MCF 10A (cell line): ENCODE measurements at places on chromosomes 1 and 21. TPM values are rescaled to one million over a fixed set of nuclear protein-coding genes. Genes with fewer than 3 reads are reported as not detected.
A peak's percentile ranks its signal among the peaks of the same experiment; 100 is the strongest.

DNA sequence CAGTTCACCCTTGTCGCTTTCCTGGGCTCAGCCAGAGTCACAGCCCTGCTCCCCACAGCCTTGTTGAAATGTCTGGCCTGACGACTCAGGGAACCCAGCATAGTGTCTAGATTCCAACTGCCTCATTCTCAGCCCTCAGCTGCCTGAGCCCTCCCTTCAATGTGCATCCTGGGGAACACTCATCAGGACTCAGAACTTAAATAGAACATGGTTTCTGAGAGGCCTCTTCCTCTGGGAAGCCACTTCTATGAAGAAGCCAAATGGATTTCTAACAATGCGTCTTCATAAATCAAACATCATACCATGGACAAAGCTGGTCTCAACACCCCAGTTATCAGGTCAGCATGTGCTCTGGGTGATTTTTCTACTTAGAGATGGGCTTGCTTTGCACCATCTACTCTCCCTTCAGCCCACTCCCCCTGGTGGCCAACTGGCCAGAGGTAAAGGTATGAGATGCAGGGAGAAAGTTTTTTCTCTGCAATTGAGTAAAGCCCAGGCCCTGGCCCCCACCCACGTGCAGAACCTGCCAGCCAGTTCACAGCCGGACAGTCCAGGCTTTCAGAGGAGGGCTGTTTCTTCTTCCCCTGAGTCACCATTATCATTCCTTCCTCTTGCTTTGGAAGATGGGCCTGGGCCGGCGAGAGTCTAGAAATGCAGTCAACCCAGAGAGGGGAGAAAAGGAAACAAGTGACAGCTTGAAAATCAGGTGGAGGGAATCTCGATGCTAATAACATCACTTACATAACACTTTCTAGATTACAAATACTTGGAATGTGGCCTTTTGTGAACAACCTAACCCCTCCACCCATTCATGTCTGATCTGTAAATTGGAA lies 32.1 kb downstream of the CD244 start:
- no peaks in the 10 kb centered on the region for H3K36me3 ChIP-seq
- peak; percentile 85 for DNase-seq
- H3K27ac ChIP-seq: no peak overlapping the region
- no peaks in the 10 kb centered on the region for H3K27me3 ChIP-seq
- no peak overlapping the region for H3K4me3 ChIP-seq

DNA sequence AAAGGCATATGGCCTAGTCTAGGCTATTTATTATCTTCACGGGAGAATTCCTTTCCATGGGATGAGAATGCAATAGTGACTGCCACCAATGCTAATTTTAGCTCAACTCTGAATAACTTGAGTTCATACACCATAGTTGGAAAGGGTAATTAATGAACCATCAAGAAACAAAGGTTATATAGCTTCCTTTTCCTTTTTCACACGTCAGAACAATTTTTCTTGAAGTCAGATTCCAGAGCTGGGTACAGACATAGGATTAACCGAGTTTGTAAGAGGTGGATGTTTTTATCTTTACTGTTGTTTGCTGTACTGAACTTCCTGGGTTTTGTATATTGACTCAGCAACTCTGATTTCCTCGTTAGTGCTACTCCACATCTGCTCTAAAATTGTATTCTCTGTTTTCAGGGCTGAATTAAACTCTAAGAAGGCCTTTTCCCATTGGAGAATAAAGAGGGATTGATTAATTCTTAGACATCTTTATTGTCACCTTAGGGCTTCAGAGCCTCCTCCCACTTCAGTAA lies 262.0 kb downstream of the NUF2 start:
- H3K27ac ChIP-seq: no peak overlapping the region
- H3K27me3 ChIP-seq: no peaks in the 10 kb centered on the region
- H3K36me3 ChIP-seq: no peaks in the 10 kb centered on the region

GRCh38 chr1:54973205-54973921 lies 7.1 kb upstream of the TMEM61 start:
- no peak overlapping the region for H3K4me3 ChIP-seq
- H3K4me1 ChIP-seq: peaks cover 30% of the 10 kb centered on the region
- DNase-seq: peak; percentile 54
- H3K27ac ChIP-seq: peak overlapping the region; percentile 49

The AK5 gene
- not detected in 2 replicates for total RNA-seq

The RGSL1 gene
- total RNA-seq: not detected in 2 replicates

DNA sequence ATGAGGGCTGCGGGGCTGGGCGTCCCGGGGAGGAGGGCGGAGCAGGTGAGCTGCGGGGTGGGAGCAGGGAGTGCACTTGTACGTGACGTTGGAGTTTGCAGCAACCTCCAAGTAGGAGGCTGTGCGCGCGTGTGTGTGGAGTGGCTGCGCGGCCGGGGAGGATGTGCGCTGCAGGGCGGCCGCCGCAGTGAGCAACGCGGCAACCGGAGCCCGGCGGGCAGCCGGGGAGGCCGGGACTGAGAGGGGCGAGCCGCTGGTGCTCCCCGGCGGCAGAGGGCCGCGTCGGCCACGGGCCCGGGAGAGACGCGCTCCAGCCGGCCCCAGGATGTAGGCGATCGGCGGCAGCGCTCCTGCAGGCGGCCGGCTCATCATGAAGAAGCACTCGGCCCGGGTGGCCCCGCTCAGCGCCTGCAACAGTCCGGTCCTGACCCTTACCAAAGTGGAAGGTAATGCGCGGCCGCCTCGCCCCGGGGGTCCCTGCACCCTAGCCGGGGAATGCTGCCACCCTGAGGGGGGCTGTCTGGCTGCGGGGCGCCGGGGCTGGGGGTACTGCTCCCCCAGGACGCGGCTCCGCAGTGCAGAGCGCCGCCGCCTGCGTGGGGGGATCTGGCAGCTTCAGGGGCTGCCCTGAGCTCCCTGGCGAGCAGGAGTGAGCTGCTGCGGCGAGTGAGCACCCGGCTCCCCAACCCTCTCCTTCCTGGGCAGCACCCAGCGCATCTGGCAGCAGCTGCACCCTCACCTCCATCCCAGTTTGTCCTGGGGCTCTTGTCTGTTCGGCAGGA lies 158.9 kb upstream of the COA6 start:
- peak overlapping the region; percentile 67 for H3K4me3 ChIP-seq
- no peaks in the 10 kb centered on the region for H3K27me3 ChIP-seq

- no peaks in the 10 kb centered on the region for H3K27me3 ChIP-seq
- no peak overlapping the region for H3K4me3 ChIP-seq
- DNase-seq: peak; percentile 87
- H3K4me1 ChIP-seq: peaks cover 22% of the 10 kb centered on the region
These were observed 5.1 kb upstream of the CAPN8 start for GRCh38 chr1:223670458-223671159.

The OR2L13 gene
- not detected in 2 replicates for total RNA-seq

DNA sequence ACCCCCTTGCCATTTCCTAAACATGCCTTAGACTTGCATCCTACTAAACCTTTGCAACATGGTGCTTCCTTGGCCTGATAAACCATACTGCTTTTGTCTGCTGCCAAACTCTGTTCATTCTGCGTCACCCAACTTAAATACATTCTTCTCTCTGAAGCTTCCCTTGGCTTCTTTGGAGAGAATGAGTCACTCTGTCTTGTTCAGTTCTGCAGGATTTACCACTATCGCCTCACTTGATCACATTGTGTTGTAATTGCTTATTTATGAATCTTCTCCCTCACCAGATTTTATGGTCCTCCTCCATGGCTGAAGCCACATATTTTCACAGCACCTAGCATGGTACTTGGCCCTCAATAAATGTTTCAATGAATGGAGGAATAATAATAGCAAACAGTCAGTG lies 21.7 kb upstream of the TUT4 start:
- no peaks in the 10 kb centered on the region for H3K27me3 ChIP-seq
- no peak overlapping the region for H3K4me3 ChIP-seq
- H3K36me3 ChIP-seq: peaks cover 11% of the 10 kb centered on the region
- peak; percentile 94 for DNase-seq
- H3K27ac ChIP-seq: peak overlapping the region; percentile 73

The FAM177B gene
- total RNA-seq: 0.74 TPM in 1 of 2 replicates, not detected in the other

DNA sequence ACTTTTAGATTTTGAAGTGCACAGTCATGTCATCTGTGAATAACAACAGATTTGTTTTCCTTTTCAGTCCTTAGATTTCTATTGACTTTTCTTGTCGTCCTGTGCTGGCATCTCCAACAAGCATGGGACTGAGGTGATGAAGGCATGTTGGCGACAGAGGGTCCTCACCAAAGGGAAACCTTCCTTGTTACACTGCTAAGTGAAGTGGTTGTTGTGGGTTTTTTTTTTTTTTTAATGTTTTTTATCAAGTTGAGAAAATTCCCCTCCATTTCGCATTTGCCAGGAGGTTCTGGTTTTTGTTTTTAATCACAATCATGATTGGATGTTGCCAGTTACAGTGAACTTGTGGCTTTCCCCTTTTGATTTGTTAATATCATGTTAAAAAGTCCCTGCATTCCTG lies 24.0 kb downstream of the AGPAT3 start:
- H3K27ac ChIP-seq: no peak overlapping the region
- H3K36me3 ChIP-seq: peaks cover 17% of the 10 kb centered on the region
- no peaks in the 10 kb centered on the region for H3K27me3 ChIP-seq
- H3K4me1 ChIP-seq: peaks cover 9% of the 10 kb centered on the region
- no peak for DNase-seq

DNA sequence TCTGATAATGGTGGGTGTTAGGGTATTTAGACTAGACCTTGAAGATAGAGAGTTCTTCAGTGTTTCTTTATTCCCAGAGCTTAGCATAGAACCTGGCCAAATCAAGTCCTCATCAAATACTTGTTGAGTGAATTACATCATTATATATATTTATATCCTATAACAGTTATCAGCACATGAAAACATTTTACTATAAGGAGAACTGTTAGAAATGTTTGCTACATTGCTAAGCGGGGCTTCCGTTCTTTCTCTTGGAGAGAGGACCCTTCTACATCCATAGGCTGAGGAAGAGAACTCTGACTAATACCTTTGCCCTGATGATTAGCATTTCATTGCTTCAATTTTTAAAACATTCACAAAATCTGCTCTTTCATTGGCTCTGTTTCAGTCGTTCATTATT lies 66.5 kb upstream of the NBL1 start:
- H3K27ac ChIP-seq: no peak overlapping the region
- no peak for DNase-seq
- peaks cover 5% of the 10 kb centered on the region for H3K4me1 ChIP-seq
- no peak overlapping the region for H3K4me3 ChIP-seq

The CFHR1 gene
- total RNA-seq: not detected in 2 replicates

The PTGS2 gene
- total RNA-seq: 6.0 and 17.6 TPM in 2 replicates

DNA sequence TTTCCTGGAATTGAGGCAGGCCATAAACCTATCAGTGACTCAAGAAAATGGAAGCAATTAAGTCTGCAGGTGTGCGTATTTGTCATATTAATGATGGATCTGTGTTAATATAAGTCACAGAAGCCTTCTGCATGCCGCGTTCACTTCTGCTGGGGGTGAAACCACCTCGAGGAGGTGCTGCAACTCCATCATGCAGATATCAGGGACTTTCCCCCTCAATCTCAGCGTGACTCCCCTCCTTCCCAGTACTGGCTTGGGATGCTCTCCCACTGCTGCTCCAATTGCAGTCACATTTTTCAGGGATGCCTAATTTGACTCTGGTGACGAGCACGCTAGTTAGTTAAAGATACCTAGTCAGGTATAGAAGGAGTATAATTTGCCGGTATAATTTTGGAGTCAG lies 87.5 kb downstream of the ASTN1 start:
- no peaks in the 10 kb centered on the region for H3K27me3 ChIP-seq
- H3K4me3 ChIP-seq: no peak overlapping the region
- no peaks in the 10 kb centered on the region for H3K36me3 ChIP-seq
- no peak overlapping the region for H3K27ac ChIP-seq
- DNase-seq: no peak

The SPOCD1 gene
- total RNA-seq: 0.47 and 0.59 TPM in 2 replicates

DNA sequence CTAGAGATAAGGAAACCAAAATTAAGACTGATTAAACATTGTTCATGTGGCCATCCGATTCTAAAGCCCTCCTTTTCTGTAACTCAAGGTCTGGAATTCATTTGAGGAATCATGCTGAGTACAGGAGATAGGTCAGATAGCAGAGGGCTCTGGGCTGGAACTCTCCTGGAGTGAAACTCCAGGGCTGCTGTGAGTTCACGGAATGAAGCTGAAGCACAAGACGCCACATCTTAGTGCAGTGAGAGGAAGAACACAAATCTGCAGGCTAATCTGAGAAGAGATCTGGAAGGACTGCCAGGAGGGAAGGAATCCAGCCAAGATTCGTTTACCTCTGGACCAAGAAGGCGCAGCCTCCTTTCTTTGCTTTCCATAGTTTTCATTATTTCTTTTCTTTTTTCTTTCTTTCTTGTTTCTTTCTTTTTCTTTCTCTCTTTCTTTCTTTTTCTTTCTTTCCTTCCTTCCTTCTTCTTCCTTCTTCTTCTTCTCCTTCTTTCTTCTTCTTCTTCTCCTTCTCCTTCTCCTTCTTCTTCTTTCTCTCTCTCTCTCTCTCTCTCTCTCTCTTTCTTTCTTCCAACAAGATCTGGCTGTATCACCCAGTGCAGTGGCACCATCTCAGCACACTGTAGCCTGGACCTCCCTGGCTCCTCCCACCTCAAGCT lies 74.8 kb upstream of the ATP1B1 start:
- H3K4me3 ChIP-seq: no peak overlapping the region
- H3K36me3 ChIP-seq: no peaks in the 10 kb centered on the region
- DNase-seq: no peak
- H3K27me3 ChIP-seq: no peaks in the 10 kb centered on the region
- H3K4me1 ChIP-seq: peaks cover 6% of the 10 kb centered on the region
